ENCODE measurements at places on chromosomes 2 and 18.

GRCh38 chr18:9333441-9334328 is 888 bp upstream of the TWSG1 start:
- DNase-seq: peak; percentile 4

DNA sequence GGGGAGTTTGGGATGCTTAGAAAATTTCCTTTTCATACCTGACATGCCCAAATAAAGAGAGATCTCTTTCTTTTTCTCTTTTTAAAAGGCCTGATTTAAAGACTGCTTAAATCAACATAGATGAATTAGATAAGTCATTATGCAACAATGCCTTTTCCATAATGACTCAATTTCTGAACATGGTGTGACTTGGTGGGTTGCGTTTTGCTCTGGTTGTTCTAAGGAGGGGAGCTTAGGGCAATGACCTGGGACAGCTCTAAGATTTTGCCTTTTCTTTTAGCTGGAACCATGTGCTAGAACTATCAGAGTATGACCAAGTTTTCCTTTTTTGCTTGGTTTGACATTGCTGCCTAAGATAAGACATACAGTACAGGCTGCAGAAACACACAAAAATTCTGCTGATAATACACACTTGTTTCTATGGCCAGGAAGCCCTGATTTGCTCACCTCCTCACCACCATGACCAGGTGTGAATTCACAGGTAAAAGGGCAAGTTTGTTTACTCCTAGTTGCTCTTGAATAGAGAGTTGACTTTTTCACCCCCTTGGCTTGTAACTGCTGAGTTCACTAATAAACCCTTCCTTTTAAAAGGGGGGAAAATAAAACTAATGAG is 58.1 kb upstream of the IL1RL1 start:
- DNase-seq: no peak

- no peak for DNase-seq
These were observed 13.2 kb upstream of the ATP6V1B1 start for GRCh38 chr2:70922235-70923234.

DNA sequence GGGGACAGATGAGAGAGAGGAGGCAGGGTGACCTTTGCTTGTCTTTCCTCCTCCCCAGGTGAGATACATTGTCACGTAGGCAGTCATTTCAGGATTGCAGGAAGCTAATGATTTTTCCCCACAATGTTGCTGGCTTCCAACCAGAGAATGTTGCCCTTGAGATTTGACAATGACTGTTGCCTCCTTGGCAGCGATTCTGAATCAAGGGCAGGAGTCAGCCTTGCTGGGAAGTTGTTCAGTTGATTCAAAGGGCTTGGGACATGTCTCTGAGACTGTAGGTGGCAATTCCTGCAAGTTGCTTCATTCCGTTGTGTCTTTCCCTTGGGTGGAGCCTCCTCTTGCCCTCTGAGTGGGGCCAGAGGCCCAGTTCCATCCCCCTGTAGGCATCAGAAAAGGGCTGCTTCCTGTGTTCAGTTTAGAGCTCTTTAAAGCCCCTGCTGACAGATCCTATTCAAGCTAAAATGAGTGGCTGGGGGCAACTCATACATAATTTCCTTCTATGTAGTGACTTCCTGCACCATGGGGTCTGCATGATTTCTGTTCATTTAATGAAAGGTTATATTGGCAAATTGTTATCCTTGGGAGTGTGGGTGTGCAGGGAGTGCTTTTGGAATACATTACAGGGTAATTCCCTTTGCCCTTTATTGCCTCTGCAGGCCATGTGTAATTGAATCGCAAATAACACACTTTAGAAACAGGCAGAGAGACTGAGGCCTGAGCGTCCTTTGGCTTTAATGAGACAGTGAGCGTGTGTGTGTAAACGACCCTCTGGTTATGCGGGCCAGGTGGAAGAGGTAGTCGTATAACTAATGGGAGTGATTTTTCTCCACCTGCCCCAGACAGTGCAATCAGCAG is 52.4 kb downstream of the GPR39 start:
- DNase-seq: no peak

GRCh38 chr2:23954325-23955014 is 14.2 kb downstream of the UBXN2A start:
- DNase-seq: no peak

GRCh38 chr2:120533625-120534024 is 187.7 kb downstream of the INHBB start:
- no peak for DNase-seq
